ENCODE measurements at places on chromosomes 4 and X.

DNA sequence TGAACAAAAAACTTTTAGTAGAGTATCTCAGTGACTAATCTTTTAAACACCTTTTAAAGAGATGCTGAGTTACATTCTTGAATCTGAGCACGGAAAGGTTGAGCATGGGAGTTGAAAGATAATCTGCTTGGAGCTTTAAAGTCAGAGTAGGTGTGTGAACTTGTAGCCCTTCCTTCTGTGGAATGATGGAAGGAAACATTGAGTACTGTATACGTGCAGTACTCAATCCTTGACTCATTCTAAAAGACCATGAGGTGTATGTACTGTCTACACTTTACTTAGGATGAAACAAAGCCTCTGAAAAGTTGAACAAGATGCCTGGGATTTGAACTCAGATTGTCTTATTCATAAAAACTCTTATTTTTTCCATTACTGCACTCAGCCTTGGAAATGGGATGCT is 3.4 kb downstream of the ENOPH1 start:
- DNase-seq, result no peak

DNA sequence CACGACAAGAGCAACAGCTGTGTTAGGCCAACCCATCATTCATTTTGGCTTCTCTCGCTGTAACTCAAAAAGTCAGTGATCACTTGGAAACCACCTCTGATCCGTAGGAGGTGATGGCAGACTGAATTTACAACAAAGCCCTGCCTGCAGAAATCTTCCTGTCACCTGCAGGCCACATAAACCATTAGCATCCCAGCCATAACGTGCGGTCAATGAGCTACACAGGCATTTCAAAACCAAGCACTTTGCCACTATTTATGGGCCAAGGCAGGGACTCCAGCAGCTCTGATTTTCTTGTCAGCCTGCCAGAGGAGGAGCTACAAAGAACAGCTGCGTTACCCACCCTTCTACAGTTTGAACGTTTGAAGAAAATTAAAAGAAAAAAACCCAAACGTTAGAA is 228.1 kb upstream of the PPARGC1A start:
- DNase-seq, result no peak

- DNase-seq, result no peak
Observed at GRCh38 chr4:32268863-32269262, 1548.7 kb downstream of the PCDH7 start.

DNA sequence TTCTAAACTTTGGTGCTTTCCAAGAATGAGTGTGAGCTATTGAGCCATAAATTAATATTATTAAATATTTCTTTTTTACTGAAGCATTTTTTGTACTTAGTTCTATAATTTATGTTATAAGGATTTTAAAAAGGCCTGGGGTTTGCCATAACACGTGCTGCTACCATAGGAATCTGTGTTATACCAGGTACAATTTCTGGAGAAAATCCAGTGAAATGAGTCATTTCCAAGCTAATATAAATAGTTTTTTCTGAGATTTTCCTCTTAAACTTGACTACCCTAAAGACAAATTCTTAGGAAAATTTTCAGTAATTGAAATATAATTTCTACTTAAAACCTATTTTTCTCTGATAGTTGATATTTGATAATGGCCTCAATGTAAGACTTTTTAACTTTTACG is 130.8 kb downstream of the TLL1 start:
- no peak for DNase-seq

DNA sequence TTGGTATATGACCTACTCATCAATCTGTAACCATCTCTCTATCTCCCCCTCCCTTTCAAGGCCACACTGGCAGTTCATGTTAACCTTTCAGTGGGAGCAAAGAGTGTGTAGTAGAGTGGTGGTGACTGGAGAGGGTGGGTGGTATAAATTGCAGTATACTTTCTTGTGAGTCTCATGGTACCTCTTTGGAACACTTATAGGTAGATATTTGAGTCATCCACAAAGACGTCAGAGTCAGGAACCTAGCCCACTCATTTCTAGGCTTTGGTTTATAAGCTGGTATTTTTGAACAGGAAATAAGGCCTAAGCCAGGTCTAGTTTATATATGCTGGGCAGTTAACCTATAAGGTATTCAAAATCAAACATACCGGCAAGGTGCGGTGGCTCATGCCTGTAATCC is 36.3 kb downstream of the RLIM start:
- no peak for DNase-seq

DNA sequence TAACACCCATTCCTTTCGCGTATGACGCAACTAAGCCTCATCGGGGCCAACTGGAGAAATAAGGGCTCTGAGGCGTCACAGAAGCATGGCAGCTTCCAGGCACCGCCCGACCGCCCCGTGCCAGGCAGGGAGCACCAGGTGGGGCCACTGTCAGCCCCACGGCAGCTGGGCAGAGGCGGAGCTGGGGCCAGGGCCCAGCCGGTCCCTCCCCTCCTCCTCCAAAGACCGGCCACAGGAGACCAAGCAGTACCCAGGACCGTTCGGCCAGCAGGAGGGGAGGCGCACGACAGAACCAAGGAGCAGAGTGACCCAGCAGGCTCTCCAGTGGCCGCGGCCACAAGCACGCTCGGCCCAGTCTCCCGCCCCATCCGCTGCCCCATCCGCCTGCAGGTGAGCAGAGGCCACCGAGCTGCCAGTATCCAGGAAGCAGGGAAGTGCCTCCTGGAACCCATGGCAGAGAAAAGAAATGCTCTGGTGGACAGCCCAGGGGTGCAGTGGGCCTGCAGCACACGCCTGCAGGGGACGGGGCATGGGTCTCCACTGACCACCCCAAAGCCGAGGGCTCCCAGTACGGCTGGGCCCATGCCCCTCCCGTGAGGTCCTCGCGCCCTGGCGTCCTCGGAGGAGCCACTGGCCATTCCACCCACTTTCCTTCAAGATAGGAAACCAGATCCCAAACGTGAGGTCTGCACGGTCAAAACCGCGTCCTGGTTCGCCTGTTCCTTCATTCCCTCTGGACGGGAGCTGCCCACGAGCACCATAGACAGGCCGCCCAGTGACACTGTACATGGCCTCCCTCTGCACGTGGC is 9.6 kb downstream of the CTBP1 start:
- DNase-seq, result no peak

GRCh38 chr4:81737865-81738559 is 266.3 kb upstream of the RASGEF1B start:
- DNase-seq, result no peak

DNA sequence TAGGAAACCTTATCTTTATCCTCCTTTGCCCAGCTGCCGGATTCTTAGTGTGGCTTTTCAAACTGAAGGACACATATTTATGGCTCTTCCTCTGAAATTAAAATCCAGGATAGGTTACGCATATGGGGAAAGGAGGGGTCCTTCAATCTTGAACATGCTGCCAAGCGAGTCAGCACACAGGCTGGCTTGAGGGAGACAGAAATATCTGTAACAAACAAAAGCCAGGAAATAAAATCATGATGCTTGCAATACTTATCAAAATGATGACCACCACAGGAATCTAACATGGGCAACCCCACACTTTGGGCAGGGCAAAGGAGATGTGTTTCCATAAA is 196.4 kb upstream of the LDB2 start:
- no peak for DNase-seq

- DNase-seq, result no peak
Observed at GRCh38 chrX:118779581-118779980, 44.0 kb upstream of the ZCCHC12 start.

DNA sequence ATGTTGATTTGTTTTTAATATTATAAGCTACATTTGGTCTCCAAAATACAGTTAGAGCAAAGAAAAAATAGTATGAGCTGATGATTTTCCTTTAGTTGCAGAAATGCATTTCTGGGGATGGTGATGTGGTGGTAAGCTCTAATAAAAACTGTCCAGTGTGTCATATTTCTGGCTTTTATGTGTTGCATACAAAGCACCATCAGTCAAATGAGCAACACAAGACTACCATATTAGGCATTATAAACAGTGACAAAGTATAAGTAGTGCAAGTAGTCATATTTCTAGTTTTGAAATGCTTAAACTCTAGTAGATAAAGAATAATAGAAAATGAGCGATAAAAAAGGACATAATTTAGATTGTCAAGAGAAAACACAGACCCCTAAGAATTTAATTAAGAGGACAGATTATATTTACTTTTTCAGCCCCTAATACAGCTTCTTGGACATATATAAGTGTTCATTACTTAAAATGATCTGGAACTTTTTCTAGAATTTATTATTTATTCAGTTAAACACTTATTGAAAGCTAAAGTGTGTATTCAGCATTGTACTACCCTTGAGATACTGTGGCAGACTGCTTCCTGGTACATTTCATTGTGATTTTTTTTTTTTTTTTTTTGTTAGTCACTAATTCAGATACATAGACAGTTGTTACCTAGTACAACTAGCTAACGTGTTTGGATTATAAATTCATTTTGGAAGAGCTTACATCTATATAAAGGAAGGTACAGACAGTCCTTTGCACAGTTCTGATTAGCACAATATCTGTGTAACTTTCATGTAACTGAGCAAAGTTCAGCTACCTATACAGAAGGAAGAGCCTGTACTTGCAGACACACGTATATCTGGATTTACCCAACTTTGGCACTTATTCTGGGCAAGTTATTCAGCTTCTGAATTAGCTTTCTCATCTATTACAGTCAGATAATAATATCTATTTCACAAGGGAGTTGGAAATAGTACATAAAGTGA is 22.3 kb downstream of the RAP1GDS1 start:
- DNase-seq, result no peak

All from stimulated activated CD8-positive, alpha-beta memory T cell treated with anti-CD3 and anti-CD28 coated beads, Interleukin-4, amount 100 ng/mL, for 1 hour (primary cell).